Stimulated activated CD8-positive, alpha-beta memory T cell treated with anti-CD3 and anti-CD28 coated beads, Interleukin-15, amount 100 ng/mL, for 4 hours (primary cell): ENCODE measurements at places on chromosomes 3 and 15.

DNA sequence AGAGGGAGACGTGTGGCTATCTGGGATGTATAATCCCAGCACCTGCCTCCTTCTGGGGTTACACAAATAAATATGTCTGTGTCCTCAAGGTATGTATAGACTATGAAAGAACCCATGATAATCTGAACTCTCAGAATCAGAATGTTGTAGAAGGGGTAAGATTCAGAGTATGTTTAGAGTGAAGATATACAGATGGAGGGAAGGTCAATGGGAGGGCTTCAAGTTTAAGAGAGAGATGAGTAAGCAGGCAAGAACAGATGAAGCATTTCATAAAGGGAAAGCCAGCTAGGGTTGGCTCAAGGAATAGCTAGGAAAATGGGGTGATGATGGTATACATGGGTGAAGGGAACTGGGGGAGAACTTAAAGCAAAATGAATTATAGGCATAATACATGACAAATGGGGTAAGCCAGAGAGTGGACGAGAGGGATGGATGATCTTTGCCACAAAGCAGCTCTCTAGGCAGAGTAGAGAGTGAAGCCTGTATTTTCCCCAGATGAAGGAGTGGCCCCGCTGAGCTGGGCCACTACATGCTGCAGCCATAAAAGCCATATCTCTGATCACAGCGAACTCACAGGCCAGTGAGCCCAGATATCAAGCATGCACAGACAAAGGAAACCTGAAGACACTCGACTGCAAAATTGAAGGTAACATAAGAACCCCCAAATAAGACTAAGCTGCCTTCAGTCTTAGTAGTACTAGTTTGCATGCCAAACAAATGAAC, 15.9 kb upstream of the ZBTB38 start:
- DNase-seq: no peak

- no peak for DNase-seq
These were observed 13.2 kb downstream of the AAGAB start for GRCh38 chr15:67241132-67241855.

DNA sequence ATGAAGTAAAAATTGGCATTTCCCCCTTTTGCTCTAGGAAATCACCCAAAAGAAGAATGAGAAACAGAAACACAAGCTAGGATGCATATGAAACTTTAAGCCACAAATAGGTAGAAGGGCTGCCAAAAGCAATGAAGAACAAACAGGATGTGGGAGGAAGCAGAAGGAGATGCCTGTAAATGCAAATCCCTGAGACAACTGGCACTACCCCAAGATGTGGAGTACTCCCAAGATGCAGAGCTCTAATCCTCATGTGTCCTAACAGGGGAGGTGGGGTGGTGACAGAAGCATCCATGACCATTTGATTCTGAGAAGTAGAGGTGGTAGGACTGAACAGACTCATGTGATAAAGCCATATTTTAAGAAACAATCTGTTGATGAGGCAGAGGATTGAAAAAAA, 31.9 kb upstream of the ZNF280D start:
- DNase-seq: no peak

DNA sequence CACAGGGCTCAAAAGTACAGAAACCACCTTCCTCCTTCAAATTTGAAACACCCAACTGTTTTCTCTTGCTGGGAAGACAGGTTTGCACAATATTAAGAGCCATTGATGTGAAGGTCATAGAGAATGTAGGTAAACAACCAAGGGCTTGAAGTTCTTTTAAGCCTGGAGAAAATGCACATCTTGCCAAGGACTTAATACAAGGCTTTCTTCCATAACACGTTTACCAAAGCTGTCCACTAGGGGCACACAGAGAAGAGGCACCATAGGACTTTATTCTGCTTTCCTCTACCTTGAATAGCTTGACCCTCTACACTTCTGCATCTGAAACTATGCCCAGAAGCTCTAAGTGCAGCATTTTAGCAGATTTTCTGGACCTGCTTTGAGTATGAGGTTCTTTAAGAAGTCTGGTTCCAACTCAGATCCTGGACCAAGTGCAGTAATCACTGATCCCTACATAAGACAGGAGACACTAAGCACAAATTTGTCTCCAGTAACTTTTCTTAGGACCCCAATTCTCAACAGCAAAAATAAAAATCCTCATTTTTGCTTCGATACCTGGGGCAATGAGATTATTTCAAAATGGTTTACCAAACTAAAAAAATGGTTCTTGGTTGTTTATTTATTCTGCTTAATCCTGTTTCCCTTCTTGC, 138.0 kb downstream of the FBN1 start:
- DNase-seq: no peak

DNA sequence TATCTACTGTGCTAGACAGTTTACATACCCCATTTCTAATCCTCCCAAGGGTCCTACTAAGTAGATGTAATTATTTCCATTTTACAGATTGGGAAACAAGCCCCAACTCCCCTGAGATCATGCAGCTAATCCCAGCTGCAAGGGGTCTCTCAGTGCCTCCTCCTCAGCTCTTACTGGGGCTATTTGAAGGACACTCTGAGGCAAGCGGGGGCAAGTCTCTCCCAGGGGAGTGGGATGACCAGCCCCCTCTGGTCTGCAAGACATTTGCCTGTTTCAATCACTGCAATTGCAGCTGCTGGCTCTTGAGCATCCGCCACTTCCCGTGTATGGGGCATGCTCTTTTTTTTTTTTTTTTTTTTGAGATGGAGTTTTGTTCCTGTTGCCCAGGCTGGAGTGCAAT, 11.4 kb downstream of the LAMP3 start:
- no peak for DNase-seq

GRCh38 chr15:85414495-85414894, 34.1 kb downstream of the AKAP13 start:
- no peak for DNase-seq

DNA sequence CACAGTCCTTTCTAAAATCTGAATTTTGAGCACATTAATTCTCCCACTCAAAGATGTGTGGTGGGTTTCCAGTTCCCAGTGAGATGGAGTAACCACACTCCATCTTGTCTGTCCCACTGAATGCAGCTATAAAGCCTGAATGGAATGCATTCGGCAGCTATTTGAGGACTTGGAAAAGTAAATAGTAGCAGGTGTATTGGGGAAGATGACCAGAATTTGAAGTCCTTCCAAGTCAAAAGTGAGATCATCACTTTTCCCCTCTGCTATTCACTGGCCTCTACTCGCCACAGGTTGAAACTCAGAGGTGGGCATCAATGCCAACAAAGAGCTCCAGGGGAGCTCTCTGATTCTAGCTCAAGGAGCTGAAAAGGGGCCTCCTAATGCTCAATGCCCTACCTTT, 8.1 kb upstream of the GNB5 start:
- DNase-seq: no peak

GRCh38 chr15:50390554-50391264, 33.5 kb upstream of the USP8 start:
- no peak for DNase-seq

DNA sequence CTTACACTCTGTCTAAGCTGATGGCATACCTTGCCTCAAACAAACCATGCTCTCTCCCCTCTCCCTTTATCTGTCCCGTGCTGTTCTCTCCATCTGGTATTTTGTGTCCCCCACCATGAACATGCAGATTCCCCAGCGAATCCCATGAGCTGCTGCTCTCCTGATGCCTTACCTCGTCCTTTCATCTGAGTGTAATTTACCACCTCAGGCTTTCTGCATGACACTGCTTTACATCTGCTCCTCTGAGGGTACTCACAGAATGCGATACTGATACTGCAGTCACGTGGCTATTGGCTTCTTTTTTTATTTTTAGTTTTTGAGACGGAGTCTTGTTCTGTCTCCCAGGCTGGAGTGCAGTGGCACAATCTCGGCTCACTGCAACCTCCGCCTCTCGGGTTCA, 341.7 kb downstream of the PTPRG start:
- DNase-seq: no peak

DNA sequence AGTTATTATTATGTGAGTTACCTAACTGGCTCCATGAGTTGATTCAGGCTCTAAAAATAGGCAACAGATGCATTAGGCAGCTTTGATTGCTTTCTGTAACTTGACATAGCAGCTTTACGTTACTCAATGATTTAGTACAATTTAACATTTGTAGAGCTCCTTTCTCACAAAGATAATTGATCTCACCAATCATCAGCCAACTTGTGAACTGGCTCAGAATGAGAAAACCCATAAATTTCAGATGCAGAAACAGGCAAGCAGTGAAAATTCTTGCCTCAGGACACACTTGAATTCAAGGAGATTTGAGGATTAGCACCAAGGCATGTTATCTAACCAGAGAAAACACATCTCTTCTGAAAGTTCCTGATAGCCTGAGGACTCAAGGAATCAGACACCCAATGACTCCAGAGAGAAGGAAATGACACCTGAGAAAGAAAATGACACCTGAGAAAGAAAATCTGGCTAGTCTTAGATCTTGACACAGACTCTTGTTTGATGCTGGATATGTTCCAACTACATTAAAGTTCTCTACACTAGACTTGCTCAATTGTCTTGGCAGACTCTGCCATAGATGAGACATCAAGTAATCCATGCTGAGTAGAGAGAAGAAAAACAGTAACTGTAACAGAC, 315.1 kb upstream of the CBLB start:
- no peak for DNase-seq

DNA sequence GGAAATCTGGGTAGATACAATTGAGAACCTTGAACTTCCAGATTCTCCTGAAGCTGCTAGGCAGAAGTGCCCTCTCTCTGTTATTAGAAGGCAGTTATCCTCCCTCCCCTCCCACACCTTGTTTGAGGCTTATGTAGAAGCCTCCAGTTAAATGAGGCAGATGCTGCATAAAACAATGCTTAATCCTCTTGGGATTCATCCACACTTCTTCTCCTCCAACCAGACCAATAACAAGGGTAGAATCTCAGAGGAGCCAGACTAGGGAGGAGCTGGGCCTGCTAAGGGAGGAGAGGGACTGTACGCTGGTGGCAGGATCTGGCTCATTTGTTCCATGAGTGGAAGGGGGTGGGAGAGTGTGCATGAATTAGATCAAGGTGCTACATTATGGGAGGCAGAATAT, 88.3 kb upstream of the PRR23C start:
- DNase-seq: no peak

GRCh38 chr3:64454179-64454578, 228.9 kb upstream of the PRICKLE2 start:
- DNase-seq: no peak
